ENCODE measurements at places on chromosomes 1 and 21.

GRCh38 chr1:118021668-118022067, 92.1 kb downstream of the WDR3 start:
- no peak for DNase-seq

GRCh38 chr1:227370533-227371254, 52.4 kb upstream of the CDC42BPA start:
- no peak for DNase-seq

DNA sequence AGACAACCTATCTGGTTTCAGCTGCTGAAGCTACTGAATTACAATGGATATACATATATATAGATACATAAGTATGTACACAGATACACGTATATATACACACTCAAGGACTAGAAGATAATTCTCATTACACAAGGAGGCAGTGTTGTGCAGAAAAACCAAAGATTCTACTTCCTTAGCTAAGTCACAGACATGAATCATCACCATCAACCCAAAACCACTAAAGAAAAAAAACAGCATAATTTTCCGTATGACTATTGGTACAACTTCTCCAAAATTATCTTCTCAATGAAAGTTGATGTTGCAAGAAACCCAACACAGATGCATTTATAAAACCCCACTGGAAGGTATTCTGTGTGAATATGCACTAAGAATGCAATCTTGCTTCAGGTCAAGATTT, 36.8 kb upstream of the RPF1 start:
- DNase-seq: no peak

GRCh38 chr1:91697861-91698260, 188.1 kb downstream of the TGFBR3 start:
- no peak for DNase-seq

Measured in stimulated activated CD8-positive, alpha-beta memory T cell treated with anti-CD3 and anti-CD28 coated beads, Interleukin-4, amount 100 ng/mL, for 1 hour (primary cell).